Right ventricle myocardium superior (tissue), 1 donor: ENCODE measurements at places on chromosomes 5 and 9. TPM values are rescaled to one million over a fixed set of nuclear protein-coding genes. Genes with fewer than 3 reads are reported as not detected.

DNA sequence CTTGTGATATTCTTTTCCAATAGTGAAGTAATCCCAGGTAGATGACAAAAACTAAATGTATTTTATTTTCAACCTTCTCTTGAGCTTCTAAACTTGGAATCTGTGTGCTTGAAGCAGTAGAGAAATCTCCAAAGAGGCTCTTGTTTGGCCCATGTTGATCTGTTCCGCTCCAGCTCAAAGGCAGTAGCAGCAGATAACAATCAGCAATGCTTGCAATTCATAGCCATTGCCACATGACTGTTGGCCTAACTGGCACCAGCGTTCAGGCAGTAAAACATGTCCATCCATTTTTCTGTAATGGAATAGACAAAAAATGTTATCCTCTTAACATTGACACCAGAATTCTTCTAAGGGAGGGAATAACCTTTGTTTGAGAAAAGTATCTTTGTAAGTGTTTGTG is 270.7 kb upstream of the MSX2 start:
- DNase-seq: no peak

DNA sequence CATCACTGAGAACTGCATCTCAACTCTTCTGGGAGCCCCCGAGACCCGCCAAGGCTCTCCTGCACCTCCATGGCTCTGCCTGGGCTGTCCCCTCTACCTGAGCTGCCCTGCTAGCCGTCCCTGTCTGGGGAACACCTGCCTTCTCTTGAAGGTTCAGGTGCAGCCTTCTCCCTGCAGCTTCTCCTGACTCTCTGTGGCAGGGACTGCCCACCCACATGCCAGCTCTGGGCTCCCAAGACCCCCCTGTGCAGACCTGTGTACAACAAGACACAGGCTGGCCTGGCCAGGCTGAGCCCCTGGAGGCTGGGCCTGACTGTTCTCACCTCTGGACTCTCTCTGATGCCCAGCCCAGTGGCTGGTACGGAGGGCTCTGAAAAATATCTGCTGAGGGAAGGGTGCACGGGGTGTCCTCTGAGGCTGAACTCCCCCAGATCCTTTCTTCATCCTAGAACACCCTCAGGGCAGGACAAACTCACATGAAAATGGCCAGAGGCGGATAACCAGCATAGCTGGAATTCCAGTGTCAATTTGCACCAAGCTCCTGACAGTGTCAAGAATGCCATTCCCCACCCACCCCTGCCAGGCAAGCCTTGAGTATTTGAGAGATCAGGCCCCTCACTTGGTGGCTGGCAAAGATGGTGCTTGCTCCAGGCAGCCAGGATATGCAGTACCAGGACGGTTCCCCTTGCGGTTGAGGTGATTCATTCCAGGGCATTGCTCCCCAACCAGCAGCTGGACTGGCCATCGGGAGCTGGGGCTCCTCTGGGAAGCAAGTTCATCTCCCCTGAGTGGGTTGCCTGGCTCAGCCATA is 40.9 kb upstream of the SLC25A51 start:
- no peak for DNase-seq

DNA sequence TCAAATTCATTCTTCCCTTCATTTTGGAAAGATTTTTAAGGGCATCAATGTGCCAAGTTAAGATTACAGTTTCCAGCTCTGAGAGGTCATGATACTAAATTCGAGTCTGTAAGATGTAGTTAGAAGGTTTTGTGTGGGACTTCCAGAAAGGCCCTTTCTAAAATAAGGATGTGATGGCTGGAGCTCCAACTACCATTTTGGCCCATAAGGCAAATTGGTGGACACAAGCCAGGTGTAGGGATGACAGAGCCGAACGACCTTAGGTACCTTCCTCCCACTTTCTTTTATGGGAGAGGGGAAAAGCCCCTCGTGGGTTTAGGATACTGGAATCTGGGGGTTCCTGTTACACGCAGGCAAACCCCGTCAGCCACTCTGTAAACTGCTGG is 54.3 kb upstream of the PTPDC1 start:
- DNase-seq: no peak

Gene IL9
- total RNA-seq: not detected

GRCh38 chr5:109290231-109290630 is 119.5 kb downstream of the PJA2 start:
- DNase-seq: no peak

Gene CDX1
- not detected for total RNA-seq

DNA sequence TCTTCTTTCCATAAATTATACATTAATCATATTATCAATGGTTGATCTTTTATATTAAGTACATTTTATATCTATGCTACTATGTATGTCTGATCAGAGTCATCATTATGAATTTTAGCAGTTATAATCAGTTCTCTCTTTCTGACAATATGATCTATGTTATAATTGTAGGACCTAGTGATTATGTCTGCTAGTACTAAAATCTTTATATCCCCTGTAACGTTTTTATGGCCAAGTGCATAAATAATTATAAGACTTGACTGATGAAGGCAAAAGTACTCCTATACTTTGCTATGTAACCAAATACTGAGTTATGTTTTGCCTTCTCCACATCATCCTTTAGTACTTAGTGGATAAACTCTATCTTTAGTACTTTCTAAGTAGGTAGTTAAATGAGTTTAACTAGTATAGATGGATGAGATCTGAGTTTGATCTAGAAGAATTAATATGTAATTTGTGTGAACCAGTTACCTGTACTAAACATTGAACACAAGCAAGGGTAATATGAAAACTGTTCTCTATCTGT is 75.4 kb downstream of the SLF1 start:
- DNase-seq: no peak

DNA sequence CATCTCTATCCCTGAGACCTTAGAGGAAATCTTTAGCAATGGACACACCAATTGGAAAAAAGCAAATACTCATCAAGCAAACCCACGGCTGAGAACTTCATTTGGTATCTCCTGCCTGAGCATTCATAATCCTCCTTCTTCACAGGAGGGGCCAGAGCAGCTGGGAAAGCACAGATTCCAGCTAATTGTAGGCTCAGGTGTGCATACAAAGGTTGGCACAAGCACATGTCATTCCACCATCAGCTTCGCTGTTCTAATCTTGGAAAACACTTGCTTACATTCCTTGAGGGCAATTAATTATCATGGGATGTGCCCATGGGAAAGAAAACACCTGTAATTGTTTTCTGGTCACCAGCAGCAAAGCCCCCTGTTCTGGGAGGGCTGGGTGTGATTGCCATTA is 376.6 kb downstream of the SPOCK1 start:
- no peak for DNase-seq
